ENCODE measurements at places on chromosomes 12 and 14.

- no peak for DNase-seq
Measured at GRCh38 chr14:104678346-104678745, 11.1 kb upstream of the INF2 start.

- DNase-seq = no peak
Measured at GRCh38 chr14:66645716-66646115, 137.8 kb downstream of the GPHN start.

- no peak for DNase-seq
Measured at GRCh38 chr12:2259369-2259768, 206.6 kb downstream of the CACNA1C start.

DNA sequence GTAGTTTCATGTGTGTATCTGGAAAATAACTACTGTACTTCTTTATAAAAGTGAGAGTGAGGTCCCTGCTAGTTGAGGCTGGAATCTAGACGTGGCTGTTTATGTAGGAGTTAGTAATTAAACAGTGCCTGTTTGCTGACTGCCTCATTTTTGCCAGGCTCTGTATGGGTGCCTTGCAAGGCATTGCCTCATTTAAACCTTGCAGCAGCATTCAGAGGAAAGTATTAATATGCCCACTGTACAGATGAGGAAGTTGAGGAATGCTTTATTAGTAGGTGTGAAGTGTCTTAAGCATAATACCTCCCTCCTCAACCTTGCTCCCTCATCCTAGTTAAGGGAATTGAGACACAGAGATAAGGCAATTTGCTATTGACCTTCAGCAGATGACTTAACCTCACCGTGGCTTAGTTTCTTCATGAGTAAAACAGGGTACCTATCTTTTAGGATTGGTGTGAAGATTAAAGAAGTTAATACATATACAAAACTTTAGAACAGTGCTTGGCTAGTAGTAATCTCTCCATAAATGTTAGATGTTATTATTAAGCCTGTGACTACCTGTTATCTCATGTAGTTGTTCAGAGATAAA is 28.7 kb downstream of the PPM1A start:
- no peak for DNase-seq

DNA sequence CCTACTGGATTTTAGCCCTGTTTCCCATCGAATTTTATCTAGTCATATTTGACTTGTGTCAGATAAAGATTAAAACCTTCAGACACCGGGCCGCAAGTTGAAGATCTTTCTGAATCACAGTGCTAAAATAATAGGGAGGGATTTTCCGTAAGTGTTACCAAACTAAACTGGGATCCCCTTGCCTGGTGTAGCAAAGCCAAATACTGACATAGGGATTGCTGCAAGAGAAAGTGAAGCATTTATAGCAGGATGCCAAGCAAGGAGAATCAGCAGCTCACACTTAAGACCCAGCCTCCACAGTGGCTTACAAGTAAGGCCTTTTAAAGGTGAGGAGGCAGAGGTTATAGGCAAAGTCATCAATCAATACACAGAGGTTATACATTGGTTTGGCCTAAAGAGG is 147.4 kb downstream of the AKAP6 start:
- DNase-seq = no peak

DNA sequence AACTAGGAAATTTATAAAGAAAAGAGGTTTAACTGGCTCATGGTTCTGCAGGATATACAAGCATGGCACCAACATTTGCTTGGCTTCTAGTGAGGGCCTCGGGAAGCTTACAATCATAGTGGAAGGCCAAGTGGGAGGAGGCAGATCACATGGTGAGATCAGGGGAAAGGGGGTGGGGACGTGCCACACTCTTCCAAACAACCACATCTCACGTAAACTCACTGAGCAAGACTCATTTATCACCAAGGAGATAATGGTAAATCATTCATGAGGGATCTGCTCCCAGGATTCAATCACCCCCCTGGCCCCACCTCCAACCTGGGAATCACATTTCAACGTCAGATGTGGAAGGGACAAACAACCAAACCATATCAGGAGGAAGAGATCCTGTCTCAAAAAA is 35.8 kb downstream of the NUMB start:
- no peak for DNase-seq

GRCh38 chr12:28026701-28027100 is 54.2 kb upstream of the PTHLH start:
- no peak for DNase-seq

DNA sequence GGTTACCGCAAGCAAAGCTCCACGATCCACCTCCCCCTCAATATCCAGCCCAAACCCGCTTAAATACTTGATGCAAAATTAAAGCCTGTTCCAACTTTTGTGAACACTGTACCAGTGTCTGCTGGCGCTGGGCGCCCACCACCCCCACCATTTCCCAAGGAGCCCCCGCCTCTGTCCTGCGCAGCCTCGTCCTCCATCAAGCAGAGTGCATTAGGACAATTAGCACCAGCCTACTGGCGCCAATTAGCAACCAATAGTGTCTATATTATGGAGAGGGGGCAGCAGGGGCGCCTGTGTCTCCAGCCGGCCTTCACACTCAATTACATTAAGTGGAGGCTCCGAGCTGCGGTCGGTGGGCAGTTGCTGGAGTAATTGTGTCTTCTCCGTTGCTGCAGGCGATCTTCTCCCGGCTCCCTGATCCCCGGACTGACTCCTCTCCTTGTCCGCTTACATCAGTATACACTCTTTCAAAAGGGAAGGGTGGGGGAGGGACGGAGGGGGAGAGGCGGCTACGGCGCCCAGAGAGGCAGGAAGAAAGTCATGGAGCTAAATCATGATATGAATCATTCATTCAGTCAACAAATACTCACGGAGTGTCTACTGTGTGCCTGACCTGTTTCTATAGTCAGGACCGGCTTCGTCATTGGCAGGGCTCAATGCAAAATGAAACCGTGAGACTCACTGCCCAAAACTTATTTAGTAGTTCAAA is 707.3 kb downstream of the MED13L start:
- DNase-seq = no peak

- DNase-seq = no peak
Measured at GRCh38 chr14:90795744-90796143, 20.5 kb downstream of the TTC7B start.

- DNase-seq = no peak
Measured at GRCh38 chr12:30820406-30820946, 65.7 kb upstream of the CAPRIN2 start.

- no peak for DNase-seq
Measured at GRCh38 chr12:112664569-112664968, 127.0 kb upstream of the RPH3A start.

DNA sequence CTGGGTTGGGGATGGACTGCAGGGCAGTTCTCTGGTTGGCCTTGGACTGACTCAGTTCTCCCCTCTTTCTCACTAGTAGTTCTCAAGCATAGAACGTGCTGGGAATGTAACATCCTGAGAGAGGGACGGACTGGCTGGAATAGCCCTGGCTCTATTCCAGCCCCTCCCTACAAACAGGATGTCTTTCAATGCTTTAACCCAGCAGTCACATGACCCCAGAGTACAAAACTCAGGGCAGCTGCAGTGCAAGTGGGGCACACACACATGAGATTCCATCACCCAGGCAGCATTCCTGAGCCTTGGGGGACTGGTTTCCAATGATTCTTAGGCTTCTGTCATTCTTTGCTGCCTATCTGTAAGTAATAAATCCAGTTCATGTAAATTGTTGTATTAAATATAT is 1.6 kb upstream of the ACOT6 start:
- no peak for DNase-seq

- DNase-seq = no peak
Measured at GRCh38 chr12:87160848-87161601, 868.2 kb downstream of the C12orf50 start.

- DNase-seq = no peak
Measured at GRCh38 chr12:49160399-49160798, 28.5 kb downstream of the TUBA1A start.

- no peak for DNase-seq
Measured at GRCh38 chr12:121252712-121253345, 42.9 kb downstream of the P2RX4 start.

GRCh38 chr14:54784657-54785056 is 118.0 kb downstream of the GCH1 start:
- DNase-seq = no peak

DNA sequence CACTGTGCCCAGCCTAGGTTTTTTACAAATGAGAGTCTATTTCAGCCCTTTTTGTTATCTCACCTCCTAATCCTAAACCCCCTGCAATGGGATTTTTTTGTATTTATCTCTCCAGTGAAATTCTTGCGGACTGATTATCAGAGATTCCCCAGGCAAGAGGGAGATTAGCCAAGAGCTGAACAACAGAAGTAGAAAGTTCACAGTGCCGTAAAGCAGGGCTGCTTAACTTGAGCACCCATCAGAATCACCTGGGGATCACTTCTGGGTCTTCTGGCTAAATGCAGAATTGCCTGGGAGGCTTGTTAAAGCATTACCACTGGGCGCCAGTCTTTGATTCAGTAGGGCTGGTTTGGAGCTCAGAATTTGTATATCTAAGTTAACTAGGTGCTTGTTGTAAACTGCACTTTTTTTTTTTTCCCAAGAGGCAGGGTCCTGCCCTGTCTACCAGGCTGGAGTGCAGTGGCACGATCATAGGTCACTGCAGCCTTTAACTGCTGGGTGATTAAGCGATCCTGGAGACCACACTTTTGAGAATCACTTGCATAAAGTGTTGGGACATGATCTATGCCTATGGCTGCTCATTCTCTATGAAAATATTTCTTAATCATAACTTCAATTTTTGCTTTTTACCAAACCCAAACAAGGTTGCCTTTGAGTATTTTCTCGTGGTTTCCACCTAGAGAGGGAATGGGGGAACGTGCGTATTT is 1.1 kb upstream of the DPPA3 start:
- DNase-seq = no peak

GRCh38 chr12:12909995-12910420 is 18.6 kb downstream of the GPRC5A start:
- no peak for DNase-seq

DNA sequence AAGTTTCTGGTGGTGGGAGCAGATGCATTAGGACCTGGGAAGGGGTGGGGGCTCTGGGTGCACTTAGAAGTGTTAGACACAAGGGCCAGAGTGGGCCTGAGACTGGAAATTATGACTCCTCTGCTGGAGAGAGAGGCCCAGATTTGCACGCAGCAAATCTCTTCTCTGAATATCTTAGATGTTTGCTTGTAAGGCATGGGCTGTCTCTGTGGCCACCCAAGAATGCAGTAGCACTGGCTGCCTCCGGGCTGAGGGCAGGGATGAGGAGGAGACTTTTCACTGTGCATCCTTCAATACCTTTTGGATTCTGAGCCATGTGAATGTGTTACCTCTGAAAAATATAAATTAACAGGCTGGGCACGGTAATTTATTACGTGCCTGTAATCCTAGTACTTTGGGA is 14.0 kb upstream of the RABGGTA start:
- no peak for DNase-seq

DNA sequence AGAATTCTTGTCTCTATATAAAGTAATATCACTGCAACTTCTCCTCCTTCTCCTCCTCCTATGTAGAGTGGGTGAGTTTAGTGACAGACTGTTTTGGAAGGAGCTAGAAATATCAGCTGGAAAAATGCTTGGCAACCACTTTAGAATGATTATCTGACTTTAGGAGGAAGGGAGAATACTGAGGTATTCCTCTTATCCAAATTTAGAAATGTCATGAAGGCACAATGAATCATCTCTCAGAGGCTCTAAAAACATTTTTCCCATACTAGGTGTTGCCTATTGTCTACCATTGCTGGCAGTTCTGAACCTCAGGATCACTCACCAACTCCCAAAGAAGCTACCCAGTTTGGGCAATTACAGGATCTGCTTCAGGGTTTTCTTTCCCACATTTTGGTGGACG is 306.6 kb upstream of the ATP2B1 start:
- DNase-seq = no peak

DNA sequence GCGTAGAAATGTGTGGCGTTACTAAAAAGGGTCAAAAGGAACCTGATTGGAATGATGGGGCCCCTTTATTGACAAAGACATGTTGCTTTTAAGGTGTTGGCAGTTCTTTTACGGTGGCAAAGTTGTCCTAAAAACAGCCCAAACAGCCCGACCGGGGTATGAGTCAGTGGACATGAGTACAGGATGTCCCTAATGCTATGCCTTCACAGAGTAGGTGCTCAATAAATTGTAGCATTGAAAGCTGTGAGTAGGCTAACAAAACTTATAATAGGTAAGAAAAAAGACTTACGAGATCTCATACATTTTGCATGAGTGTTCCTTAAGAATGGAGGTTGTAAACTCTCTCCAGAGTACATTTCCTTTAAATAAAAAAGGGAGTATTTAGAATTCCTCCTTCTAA is 2.6 kb downstream of the ELK3 start:
- no peak for DNase-seq

DNA sequence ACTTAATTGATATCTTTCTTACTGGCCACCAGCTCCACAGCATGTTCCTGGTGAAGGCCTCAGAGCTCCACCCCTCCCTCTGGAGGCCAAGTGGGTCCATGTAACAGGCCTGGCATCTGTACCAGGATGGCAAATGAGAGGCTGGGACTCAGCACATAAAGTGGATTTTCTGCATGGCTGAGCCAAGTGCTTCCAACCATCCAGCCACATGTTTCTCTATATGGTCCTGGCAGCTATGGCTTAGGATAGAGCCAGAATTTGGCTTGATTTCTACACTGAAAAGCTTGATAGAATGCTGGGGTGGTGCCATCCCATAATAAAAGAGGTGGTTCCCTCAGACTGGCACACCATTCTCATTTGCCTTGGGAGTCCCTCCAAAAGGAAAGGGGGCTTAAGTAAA is 94.1 kb downstream of the PAX9 start:
- DNase-seq = no peak

DNA sequence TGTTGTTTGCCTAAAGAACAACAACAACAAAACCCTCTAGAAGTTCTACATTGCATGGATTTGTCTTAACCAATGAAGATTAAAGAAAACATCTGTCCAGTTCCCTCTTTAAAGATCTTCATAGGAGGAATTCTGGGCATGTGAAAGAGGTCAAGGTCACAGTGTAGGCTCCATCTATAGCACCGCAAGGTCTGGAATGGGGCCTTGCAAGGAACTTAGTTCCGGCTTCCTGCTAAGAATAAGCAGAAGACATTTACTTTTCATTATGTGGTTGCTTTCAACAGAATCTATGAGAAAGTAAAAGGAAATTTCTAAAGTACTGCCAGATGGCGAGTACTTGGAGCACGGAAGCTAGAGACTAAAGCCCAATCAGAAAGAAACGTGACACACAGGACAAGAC is 57.2 kb upstream of the GNPNAT1 start:
- no peak for DNase-seq

GRCh38 chr12:120858306-120859088 is 45.7 kb downstream of the SPPL3 start:
- DNase-seq = no peak

DNA sequence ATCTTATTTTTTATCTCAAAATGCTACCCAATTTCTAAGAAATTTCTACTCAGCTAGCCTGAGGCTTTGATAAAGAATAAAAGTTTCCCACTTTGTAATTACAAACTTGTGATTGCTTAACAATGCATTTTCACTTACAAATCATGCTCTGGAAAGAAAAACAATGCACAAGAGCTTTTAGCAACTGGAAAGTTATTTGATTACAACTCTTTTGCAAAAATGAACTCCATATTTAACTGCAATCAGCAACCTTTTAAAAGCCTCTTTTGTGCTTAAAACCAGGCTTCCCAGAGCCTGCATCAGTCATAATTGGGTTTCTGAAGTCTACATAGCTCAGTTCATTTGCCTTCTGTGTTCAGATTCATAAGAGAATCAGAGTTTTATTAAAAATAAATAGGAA is 395.2 kb downstream of the PAWR start:
- DNase-seq = no peak

All from stimulated activated CD4-positive, alpha-beta T cell treated with anti-CD3 and anti-CD28 coated beads, Interleukin-12 subunit alpha, Interleukin-12 subunit beta, amount 100 ng/mL, for 24 hours (primary cell).